LNCaP clone FGC (cell line): ENCODE measurements at places on chromosomes 13 and 19.

DNA sequence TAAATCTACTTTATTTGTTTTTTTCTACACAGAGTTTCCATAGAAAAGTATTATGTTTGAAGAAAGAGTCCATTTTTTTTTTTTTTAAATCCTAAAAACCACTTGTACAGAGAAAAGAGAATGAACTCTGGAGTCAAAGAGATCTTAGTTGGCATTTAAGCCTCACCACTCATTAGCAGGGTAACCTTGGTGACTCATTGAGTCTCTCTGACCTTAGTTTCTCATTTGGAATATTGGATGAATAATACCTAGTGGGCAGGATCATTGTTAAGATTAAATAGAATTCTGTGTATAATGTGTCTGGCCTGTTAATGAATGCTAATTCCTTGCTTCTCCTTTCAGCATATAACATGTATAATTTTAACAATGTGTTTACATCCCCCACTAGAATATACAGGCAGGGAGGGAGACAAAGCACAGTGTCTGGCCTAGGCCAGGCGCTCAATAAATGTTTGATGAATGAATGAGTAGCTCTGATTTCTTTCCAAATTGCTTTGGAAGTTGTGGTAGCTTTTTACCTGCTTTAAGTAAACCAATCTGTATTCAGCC is 48.7 kb upstream of the MYCBP2 start:
- DNase-seq, result no peak

GRCh38 chr13:76132532-76132931 is 496.4 kb downstream of the LMO7 start:
- DNase-seq, result no peak

DNA sequence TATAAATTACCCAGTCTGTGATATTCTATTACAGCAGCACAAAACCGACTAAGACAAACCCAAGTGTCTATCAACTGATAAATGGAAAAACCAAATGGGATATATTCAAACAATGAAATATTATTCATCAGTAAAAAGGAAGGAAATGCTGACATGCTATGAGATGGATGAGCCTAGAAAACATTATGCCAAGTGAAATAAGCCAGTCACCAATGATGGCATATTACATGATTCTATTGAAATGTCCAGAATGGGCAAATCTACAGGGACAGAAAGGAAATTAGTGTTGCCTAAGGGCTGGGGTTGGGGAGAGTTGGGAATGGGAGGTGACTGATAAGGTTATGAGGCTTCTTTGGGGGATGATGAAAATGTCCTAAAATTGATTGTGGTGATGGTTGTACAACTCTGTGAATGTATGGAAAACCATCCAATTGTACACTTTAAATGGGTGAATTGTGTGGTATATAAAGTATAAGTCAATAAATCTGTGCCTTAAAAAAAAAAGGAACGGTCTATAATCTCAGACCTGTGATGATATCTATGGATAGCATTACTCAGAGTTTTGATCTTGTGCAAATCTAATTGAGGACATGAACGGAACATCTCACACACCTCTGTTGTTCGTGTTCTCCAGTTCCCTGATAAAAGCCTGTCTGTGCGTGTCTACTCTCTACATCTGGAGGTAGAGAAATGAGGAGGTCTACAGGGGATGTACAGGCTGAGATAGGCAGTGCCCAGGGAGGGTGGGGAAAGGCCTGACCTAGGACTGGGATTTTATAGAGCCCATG is 49.0 kb downstream of the TNFRSF19 start:
- DNase-seq, result no peak

DNA sequence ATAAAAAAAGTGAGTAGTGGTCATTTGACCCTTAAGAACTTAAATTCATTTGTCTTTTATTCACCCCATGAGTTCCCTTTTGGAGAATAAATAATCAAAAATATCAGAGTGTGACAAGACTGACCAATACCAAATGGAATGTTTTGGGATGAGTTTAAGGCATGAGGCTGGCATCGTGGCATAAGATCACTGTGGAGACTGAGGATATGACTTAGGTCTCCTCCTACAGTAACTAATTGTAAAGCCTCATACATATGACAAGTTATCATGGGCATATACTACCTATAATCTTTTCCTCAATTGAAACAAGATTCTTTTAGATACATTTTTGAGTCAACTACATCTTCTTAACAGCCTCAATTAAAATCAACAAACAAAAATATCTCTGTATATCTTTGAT is 782.0 kb downstream of the SLITRK1 start:
- no peak for DNase-seq

DNA sequence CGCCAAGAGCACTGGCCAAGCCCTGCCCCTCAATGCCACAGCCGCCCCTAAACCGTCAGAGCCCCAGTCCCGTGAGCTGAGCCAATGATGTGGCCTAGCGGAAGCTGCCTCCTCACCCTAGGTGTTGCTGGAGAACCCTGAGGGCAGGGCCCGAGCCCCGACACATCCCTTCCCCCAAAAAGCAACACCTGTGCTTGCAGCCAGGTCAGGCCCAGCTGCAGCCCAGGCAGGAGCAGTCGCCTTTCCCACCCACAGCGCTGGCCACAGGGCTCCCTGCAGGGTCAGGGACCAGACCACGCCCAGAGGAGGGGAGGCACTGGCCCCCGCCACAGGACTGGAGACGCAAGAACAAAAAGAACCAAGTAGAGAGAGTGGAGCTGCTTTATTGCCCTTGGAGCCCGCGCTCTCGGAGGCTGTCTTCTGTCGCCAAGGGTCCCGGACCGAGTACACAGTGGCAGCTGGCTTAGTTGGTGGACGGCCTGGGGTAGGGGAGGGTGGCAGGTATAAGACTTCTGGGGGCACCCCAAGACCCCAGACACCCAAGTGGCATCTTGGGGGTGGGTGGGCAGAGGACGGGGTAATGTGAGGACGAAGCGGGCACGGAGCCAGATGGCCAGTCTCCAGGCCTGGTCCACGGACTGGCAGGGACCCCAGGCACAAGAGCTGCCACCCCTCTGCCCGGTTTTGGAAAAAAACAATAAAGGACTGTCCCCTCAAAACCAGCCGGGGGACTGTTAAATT is 3.3 kb downstream of the P2RY11 start:
- no peak for DNase-seq

DNA sequence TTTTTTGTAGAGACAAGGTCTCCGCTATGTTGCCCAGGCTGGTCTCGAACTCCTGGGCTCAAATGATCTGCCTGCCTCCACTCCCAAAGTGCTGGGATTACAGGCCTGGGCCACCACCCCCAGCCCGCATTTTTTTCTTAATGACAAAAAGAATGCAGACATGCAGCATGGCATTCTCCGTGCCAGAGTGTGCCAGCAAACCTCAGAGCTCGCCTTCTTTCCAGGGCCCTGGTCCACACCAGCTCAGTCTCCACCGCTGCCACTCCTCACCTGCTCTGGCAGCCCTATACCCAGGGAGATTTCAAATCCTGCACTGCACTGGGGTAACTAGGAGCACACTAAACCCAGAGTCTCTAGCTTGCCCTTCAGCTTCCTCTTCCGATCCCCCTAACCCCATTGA is 41.7 kb downstream of the ZIC5 start:
- no peak for DNase-seq
